Skeletal muscle cell (primary cell): ENCODE measurements at places on chromosomes 5 and 9.

GRCh38 chr9:26392639-26393038, 500.0 kb downstream of the CAAP1 start:
- no peak for DNase-seq

DNA sequence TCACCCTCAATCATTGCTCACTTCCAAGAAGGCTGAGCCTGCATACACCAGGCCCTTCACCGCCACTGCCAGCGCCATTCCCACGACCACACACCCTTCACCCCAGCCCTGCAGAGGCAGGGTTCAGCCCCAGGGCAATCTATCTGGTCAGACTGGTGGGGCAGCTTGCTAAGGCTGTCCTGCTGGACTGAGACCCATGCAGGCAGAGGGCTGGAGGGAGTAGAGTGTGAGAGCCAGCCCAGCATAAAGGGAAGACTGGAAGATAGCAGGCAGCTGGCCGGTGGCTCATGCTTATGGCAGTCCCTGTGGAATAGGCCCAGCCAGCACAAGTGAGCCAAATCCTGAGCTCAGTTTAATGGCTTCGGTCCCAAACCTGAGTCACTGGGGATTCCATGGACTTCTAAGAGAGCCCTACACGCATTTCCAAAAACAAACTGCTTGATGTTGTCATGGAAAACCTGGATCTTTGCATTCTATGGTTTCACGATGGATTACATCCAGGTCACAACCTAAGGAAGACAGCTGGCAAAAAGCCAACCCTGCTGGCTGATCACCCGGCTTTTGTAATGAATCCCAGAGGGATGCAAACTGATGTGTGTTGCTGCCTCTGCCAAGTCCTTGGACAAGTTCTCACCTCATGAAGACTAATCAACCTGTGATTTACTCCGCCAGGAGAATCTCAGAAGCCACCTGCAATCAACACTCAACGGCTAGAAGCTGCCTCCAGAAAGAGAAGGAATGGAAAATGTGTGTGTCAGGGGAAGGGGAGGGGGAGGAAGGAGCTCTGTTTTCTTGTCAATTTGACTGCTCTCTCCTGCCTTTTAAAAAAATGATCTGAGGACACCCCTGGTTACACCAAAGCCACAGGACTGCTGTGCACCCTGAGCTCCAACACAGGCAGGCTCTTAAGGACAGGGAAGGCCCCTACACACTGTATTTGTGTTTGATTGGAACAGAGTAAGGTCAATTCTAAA, 143.6 kb downstream of the LHFPL2 start:
- peak; percentile 95 for DNase-seq

GRCh38 chr9:132773764-132774339, 103.6 kb downstream of the GTF3C4 start:
- DNase-seq = no peak

DNA sequence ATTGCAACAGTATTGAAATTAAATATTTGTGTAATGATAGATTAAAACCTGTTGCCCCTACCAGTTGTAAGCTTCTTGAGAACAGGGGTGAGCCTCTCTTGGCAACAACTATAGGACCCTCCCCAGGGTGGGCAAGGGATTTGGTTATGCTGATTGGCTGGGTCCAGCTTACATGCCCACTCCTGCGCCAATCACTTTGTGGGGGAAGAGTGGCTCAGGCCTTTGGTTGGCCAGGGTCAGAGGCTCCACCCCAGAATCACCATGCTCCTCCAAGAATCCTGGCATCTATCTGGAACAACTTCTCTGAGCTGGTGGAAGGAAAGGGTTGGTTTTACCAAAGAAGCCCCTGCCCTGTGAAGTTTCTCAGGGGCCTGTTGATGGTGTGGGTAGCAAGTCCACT, 8.6 kb upstream of the PITX1 start:
- no peak for DNase-seq

DNA sequence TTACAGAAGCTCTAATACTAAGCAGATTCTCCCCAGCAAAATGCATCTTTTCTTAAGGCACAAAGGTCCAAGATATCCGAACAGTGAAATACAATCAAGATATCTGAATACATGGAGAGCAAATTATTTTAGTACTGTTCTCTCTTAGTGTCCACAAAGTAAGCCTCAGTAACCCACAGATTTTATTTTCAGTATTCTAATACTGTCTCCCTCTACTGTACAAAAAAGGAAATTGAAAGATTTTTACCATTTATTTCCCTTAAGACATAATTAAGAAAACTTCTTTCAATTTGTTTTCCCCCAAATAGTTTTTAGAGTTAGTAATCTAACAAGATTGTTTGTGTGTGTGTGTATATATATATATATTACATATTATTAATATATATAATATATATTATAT, 24.7 kb upstream of the NOL6 start:
- DNase-seq = no peak

GRCh38 chr9:112245126-112245525, 70.0 kb upstream of the SUSD1 start:
- no peak for DNase-seq

DNA sequence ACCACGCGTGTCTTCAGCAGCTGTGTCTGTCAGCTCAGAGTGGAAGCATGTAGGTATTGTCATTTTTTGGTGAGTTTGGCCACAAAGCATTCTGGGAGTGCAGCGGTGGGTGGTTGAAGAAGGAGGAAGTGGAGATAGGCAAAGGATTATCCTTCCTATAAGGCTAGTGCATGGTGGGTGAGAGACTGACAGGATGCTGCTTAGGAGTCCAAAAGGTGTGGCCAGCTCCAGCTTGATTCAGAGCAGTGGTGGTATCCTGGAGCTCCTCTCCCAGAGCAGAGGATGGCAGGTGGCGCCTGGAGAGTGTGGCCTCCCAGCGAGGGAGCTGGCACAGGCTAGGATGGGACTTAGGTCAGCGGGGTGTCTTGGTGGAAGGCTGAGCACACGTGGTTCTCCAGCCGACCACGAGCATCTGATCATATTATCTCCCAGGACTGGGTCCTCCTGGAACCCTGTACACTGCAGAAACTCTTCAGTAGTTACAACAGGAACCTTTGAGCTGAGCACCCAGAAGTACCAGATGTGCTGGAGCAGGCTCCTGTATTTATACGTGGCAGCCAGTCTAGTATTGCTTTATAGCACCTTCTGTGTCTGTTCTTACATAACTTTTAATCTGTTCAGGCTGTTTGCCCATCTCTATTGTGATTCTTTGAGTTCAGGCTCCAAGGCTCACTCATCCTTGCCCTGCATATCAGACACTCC, 29.6 kb downstream of the MAML1 start:
- no peak for DNase-seq

DNA sequence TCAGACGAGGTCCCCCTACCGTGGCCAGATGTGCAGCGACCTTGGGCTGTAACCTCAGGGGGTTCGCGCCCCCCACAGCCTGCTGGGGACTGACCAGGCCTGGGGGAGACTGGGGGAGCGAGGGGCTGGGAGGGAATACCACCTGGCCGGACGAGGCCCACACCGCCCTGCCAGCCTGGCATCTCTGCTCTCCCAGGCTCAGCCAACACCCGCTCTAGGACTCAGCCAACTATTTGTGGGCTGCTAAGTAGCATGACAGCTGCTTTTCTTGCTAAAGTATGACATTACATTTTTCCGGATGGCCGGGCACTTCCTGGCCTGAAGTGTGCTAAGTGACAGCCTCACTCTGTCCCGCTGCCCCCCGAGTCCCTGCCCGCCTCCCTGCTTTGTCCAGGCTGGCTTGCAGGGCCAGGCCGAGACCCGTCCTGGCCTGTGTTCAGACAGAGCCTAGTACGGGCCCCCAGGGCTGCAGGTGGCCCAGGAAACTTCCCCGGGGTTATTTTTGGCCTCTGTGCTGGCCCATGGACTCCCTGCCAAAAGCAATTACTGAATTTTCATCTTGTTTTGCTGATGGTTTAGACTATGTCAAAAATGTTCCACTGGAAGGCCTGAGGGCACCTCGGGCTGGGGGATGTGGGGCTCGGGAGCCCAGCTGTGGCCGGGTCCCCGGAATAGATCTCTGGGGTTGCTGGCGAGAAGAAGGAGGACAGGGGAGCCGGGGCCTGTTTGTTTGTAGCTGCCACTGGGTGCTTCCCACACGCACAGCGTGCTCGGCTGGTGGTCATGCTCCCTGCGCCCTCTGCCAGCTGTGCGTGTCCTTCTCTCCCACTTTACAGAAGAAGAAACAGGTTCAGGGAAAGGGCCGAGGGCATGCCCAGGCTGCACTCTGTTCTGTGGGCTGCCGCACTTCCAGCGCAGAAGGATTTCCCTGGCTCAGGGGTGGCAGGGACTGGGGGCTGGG, 13.4 kb upstream of the SLC2A6 start:
- no peak for DNase-seq

- no peak for DNase-seq
Measured at GRCh38 chr9:133125941-133126696, 5.1 kb upstream of the RALGDS start.

DNA sequence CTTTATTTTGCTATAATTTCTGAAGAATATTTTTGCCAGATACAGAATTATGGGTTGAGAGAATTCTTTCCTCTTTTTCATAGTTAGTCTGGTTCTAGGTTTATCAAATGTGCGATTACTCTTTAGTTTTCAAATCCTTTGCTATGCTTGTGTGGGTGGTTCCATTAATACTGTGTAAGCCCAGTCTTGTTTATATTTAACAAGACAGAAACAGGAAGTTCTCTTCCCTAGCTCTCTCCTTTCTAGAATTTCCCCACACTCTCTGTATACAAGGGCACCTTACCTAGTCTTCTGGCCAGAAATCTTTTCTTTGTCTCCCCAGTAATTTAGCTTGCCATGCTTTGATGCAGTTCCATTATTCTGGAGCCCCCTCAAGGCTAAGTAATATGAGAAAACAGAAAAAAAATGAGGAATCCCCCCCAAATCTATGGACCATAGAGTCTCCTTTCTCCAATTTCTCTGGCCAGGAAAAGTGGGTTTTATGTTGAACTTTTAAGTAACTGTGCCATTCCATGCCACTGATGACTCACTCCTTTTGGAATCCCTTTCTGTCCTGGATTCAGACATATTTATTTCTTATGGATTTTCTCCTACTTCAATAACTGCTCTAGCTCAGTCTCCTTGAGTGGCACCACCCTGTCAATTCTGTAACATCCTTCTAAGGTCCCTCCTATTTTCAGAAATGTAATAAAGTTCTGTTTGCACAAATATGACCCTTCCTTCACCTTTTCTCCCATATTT, 1714.1 kb downstream of the EFNA5 start:
- no peak for DNase-seq

- peak; percentile 31 for DNase-seq
Measured at GRCh38 chr9:132997591-132997990, 19.1 kb downstream of the GFI1B start.

GRCh38 chr5:31291323-31291854, 97.9 kb downstream of the CDH6 start:
- no peak for DNase-seq

- DNase-seq = peak; percentile 87
Measured at GRCh38 chr5:172902497-172903472, 56.4 kb upstream of the RPL26L1 start.

DNA sequence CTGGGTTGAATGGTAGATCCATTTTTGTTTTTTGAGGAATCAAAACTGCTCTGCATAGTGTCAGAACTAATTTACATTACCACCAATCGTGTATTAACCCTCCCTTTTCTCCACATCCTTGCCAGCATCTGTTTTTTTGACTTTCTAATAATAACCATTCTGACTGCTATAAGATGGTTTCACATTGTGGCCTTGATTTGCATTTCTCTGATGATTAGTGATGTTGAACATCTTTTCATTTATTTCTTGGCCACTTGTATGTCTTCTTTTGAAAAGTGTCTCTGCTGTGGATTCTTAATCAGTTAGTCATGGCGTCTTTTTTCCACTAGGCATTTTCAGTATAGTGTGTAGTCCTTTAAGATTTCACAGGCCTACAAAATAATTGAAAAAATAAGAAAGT, 2144.3 kb upstream of the C9orf72 start:
- DNase-seq = no peak

DNA sequence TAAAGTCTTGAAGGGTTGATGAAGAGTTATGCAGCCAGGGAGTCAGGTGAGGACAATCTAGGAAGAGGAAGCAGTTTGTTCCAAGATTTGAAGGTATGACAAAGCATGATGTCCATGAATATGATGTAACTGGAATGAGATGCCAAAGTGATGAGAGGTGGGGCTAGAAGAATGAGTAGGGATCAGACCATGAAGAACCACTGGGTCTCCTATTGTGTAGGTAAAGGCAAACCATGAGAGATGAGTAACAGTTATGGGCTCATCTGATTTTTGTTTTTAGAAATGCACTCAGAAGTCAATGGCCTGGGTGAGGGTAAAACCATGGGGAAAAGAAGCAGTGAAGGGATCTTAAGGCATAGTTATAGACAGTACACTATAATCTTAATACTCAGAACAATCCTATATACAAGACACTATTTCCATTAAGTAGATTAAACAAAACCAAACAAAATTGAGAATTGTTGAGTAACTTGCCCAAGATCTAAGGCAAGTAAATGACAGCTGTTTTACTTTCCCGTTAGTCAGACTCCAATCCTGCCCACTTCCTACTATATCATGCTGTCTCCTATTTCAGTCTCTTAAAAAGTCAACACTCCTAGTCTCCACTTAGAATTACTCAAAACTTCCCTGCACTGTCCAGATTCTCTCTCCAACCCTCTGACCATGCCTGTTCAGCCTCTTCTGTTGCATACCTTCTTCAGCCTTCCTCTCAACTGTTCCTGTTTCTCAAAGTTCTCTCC, 393.8 kb upstream of the MEF2C start:
- no peak for DNase-seq

DNA sequence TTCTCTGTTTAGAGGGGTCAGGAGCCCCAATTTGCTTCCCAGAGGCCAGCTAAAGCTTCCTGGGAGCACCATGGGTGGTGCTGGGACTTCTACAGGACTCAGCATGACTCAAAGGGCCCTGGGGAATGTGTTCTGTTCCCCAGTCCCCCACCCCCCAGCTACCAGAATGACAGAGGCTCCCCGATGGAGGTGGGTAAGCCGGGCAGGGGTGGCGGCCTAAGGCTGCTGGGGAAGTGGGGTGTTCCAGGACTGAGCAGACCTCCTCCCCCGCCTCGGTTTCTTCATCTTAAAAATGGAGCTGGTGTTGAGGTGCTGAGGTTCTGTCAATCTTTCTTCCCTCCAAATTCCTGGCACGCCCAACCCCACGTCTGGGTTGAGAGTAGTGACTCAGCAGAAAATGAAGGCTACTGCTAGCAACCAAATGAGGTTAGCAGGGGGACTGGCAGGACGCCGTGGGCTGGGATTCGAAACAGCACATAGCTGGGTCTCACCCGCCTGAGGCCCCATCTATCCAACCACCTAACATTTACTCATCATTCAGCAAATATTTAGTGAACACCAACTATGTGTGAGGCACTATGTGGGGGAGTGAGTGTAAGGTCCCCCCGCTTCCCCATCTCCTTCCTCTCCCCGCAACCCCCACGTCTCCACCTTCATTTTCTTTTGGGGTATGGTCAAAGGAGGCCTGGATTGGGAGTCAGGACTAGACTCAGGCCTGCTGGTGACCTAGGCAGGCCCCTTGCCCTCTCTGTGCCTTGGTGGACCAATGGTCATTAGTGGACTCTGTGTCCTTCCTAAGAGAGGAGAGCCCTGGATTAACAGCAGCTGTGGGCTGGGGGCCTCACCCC, 50.2 kb downstream of the C9orf50 start:
- peak; percentile 86 for DNase-seq

GRCh38 chr9:79572032-79572607, 355 bp downstream of the TLE4 start:
- no peak for DNase-seq
